ENCODE measurements at places on chromosomes 7 and 10.

DNA sequence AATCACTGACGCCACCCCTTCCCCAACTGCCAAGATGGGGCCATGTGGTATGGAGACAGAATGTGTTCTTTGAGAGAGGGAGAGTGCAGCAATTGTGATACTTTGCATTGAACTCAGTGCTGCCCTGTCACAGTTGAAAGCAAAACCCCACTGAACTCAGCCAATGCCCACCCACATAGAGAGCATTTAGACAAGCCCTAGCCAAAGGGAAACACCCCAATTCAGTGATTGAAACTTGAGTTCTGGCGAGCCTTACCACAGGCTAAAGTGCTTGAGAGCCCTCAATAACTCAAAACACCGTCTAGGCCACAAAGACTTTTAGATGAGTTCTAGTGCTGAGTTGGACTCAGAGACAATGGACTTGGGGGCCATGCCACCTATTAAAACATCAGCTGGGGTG is 751.9 kb upstream of the POT1 start:
- no peak for DNase-seq

DNA sequence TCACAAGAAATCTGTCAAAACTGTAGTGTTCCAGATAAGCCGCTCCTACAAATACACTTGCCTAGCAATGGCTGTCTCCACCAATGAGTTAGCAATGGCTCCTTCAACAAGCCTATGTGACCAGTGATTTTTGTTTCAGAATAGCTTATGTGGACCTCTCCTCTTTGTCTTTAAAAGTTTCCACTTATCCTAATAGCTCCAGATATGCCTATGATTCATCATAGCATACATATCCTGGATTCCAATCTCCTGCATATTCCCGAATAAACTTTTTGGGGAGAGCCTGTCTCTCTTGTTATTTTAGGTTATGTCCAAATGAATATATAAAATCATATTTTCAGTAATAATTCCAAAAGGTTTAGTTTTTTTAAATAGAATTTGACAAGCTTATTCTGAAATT is 510.6 kb downstream of the ARL4A start:
- DNase-seq: no peak

GRCh38 chr10:100823194-100823593 is 77.8 kb downstream of the PAX2 start:
- no peak for DNase-seq

DNA sequence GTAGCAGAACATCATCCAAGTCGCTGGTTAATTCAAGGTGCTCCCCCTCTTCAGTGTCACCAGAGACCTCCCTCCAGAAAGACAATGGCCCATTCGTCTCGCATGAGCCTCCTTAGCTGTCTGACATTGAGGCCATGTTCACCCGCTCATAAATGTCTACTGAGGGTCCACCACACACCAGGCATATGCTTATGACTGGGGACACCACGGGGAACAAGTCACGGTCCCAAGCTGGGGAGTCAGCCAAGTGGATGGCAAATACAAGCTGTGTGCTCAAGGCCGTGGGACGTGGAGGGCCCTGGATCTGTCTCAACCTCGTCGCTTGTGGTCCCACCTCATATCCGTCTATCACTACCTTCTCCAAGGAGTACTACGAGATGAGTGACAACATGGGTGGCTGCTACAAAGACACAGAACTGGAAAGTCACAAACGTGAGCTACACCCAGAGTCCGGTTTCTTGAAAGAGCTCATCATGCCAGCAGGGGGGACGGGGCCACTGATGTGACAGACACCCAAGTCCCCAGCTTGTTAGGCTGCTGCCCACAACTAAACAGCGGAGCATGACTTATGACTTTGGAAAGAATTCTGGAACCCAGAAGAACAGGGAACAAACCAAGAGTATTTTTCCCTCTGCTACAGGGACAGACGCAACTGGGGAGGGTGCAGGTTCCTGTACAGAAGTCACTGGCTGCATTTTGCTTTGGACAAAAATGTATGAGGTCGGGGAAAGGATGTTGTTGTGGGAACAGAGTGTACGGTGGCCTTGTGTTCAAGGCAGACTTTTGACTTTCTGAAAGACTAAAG is 189.6 kb downstream of the COBL start:
- peak; percentile 88 for DNase-seq

- DNase-seq: no peak
These were observed 381.7 kb downstream of the GPAM start for GRCh38 chr10:111801841-111802240.

GRCh38 chr7:12322284-12322902 is 81.3 kb downstream of the VWDE start:
- no peak for DNase-seq

GRCh38 chr10:82961864-82962263 is 1086.9 kb downstream of the NRG3 start:
- DNase-seq: no peak

GRCh38 chr7:140640727-140641523 is at the start of gene DENND2A:
Gene DENND2A (minus strand): TSS chr7:140640813. CDS start chr7:140602397, 38,416 bp downstream.
- DNase-seq: no peak

GRCh38 chr7:69967689-69968450 is 369.6 kb downstream of the AUTS2 start:
- DNase-seq: no peak

DNA sequence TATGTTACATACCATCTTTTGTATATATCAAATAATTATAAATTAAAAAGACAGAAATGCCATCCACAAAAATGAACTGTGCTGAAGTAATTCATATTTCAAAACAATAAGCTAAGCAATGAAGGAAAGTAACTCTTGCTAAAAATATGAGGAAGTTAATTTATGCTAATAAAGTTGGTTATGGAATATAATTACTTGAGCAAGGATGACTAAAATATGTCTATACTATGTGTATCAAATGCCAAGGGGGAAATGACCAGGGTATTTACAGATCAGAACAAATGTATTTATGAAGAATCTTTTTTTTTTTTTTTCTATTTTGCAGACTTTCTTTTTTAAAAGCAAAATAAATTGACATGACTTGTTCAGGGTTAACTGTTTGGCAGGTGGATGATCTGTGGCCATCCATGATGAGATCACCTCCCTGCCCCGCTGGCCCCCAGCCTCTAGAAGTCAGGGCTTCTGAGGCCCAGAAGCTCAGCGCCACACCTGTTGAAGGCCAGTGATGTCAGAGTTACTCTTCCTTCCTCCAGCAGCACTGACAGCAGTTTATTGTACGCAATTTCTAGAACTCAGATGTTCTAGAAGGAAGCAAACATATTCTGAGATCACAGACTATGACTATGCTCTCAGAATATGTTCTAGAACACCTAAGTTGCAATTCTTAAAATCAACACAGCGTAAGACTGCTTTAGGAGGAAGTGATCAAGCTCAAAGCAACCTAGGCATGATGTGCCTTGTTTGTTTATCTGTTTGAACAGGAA is 196.1 kb upstream of the KLF14 start:
- peak; percentile 68 for DNase-seq

- DNase-seq: no peak
These were observed 138.2 kb upstream of the TMEM229A start for GRCh38 chr7:124171068-124171467.

DNA sequence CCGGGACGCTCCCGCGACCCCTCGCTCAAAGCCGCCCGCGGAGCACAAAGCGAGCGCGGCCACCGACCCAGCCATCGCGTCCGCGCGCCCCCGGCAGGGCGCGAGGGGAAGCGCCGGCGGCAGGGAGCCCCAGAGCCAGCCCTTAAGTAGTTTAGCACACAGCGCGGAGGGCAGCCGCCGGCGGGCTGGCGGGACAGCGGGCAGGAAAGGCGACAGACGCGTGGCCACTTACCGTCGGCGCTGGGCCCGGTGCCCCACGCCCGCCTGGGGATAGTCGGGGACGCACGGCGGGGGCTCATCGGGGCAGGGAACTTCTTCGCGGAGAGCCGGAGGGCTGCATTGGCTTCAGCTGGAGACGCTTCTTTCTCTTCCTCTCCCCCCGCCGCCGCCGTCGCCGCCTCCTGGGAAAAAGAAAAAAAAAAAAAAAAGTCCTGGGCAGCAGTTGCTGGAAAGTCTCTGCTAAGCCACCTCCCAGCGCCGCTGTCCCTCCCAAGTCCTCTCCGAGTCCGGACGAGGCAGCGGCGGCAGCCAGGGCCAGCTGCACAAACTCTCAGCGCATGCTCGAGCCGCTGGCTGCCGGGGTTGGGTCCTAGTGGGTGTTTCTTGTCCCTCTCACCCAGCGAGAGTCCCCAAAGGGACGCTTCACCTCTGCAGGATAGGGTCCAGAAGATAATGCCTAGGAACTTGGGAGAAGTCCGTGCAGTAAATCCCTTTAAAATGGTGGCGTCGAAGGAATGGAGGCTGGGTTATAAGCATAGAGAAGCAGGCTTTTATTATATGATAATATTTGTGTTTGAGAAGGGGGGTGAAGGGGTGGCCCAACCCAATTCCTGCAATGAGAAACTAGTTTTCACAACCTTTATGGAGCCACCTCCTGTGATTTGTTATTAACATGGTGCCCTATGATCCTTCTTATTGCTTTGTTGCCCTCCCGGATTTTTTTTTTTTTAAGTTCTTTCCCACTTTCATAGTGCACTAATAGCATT is at the start of gene TSPAN12:
TSS of gene TSPAN12 (minus strand) at position 557 of the 986 bp plus-strand sequence. CDS start 1,381 bp downstream, outside the sequence.
- DNase-seq: no peak

DNA sequence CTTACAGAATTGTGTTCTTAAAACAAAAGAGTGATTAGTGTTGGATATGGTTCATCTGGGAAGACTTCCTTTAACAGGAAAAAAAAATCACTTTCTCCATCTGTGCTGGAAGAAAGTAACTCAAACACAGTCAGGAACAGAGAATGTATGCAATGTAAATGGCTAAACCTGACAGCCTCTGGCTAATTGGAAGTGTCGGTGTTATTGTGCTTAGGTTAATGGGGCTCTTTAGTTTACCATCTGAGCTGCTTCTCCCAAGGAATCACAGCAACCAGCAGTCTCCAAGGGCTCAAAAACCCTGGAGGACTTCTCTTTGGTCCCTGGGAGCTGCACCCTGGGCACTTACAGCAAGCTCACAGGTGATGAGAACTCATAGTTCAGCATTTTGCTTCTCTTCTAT is 724.5 kb downstream of the LRMDA start:
- no peak for DNase-seq

- DNase-seq: no peak
These were observed 74.3 kb downstream of the PTN start for GRCh38 chr7:137269240-137269639.

DNA sequence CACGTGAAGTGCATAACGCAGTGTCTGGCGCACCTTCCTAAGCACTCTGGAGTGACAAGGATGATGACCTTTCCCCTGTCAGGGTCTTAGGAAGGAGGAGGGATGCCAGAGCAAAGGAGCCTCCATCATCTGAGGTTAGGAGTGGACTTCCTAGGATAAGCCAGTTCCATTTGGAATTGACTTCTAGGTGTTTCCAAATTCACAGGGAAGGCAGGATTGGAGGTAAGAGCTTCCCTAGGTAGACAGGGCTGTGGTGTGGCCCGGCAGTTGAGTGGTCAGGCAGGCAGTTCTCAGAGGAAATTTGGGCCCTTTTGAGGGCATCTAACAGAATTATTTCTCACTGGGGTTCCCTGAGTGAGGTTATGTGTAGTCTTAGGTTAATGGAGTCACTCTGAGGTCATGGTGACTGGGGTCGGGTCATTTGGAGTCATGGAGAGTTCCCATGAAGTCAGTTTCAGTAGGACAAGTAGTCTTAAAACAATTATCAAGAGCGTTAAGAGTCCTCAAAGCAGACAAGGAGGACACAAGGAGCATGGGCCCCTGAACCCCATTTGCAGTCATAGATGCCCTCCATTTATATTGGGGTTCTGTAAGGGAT is 8.2 kb downstream of the PPIF start:
- no peak for DNase-seq
